ENCODE measurements at places on chromosomes 1 and 21.

DNA sequence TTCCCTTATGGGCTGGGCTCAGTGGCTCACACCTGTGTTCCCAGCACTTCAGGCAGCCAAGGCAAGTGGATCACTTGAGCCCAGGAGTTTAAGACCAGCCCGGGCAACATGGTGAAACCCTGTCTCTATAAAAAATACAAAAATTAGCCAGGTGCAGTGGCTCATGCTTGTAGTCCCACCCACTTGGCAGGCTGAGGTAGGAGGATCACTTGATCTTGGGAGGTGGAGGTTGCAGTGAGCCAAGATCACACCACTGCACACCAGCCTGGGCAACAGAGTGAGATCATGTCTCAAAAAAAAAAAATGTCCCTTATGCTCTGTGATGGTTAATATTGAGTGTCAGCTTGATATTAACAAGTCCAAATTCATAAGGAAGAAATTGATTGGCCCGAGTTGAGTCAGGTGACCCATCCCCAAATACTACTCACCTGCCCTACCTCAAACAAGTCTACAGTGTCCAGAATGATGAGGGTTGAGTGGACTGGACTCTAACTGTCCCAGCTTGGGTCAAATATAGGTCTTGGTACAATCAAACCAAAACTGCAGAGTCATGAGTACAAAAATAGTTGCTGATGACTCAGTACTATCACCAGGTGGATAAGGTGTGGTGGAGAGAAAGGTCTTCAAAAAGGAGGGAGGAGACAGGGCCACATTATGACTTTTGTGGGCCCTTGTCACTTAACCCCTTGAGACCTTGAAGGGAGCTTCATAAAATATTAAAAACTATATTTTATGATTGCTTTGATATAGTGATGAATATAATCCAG, 161.0 kb downstream of the ZNF326 start:
- DNase-seq = no peak

DNA sequence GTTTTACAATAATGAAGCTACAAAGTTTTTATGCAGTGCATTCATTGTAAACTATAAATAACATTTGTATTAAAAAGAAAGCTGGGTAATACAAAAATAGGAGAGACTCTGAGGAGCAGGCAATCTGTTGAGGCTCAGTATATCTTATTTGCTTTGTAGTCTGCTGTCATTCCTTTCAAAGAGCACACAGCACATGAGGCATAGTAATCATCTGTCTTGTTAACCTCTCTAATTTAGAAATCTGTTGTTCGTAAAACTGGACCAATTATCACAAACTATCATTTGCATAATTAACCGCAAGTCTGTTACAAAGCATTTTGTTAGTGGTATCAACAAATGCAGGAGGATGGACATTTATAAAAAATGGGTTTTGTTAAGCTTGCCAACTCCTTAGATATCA, 51.0 kb downstream of the SELENOF start:
- DNase-seq = no peak

GRCh38 chr1:56073614-56074006, 505.8 kb downstream of the PLPP3 start:
- no peak for DNase-seq

- DNase-seq = no peak
Observed at GRCh38 chr1:228930479-228930957, 195.2 kb downstream of the RHOU start.

DNA sequence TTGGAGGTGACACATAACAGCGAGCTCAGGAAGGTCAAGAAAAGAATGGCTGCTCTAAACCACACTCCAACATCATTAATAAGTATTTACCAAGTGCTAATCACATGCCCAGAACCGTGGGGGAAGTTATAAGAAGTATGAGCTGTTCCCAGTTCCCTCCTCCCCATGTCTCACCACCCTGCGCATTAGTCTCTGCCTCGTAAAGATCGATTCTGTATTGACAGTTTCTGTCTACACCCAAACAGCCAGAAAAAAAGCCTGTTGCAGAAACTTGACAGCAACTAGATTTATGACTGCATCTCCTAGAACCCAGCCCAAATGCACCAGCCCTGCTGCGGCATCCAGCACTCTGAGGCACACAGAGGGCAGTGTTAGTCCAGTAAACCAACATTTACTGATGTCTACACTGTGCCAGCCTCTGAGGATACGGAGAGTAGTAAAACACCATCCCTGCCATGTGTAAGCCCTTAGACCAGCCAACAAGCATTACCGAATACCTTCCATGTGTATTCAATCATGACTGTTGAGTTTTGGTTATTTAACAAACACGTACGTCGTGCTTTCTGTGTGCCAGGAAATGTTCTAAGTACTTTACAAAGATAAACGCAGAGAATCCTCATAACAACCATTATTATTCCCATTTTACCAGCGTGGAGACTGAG, 63.6 kb upstream of the ZBTB40 start:
- DNase-seq = no peak

DNA sequence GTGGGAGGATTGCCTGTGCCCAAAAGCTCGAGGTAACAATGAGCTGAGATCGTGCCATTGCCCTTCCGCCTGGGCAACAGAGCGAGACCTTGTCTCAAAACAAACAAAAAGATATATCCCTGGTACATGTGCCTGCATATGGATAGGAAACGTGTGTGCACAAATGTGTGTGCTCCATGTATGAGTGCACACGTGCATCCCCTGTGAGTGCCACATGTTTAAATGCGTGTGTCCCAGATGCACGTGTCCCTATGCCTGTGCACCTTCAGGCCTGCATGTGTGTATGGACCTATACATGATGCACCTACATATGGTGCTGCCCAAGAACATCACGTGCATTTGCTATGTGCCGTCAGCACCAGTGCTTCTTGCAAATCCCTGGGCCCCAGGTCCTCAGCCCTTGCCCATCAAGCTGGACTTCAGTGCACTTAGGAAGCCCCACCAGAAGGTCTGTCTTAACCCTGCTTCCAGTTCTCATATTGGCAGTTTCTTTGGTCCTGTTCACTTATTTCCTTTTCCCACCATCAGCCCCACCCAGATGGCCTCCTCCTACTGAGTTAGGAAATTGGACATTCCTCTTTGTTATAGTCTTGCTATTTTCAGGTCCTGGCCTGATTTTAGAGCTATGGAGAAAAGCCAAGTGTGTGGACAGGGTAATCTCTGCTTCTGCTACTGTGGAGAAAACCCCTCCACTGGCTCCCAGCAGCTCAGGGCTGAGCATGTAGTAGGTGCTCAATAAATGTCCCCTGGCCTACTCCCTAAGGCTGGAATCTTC, 15.4 kb downstream of the TIE1 start:
- no peak for DNase-seq

GRCh38 chr1:6961289-6961688, 176.0 kb downstream of the CAMTA1 start:
- no peak for DNase-seq
